CD4-positive, alpha-beta T cell treated with Interleukin-10 for 1 hour (primary cell): ENCODE measurements at places on chromosomes 6 and 20.

DNA sequence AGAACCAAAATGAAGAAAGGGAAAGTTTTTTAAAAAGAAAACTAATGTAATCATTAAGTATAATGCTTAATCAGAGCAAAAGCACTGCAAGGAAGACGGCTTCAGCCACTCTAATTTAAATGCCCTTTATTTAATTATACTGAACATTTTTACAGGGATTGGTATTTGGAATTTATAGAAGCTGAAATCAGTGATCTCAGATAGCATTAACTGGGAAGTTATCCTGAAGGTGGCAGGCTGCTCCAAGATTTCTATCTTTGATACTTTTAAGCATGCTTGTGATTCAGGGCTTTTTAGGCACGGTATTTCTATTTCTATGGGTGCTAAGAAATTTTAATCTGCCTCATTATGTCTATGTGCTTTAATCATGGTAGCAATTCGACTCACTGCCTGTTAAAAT lies 1.3 kb upstream of the NDUFAF4 start:
- no peak for DNase-seq

- peak; percentile 27 for DNase-seq
Measured at GRCh38 chr6:31042806-31043205, 32.5 kb downstream of the MUC22 start.

- DNase-seq, result no peak
Measured at GRCh38 chr6:41779336-41779735, 364 bp downstream of the FRS3 start.

- DNase-seq, result no peak
Measured at GRCh38 chr20:32510120-32510600, 75.0 kb downstream of the NOL4L start.

DNA sequence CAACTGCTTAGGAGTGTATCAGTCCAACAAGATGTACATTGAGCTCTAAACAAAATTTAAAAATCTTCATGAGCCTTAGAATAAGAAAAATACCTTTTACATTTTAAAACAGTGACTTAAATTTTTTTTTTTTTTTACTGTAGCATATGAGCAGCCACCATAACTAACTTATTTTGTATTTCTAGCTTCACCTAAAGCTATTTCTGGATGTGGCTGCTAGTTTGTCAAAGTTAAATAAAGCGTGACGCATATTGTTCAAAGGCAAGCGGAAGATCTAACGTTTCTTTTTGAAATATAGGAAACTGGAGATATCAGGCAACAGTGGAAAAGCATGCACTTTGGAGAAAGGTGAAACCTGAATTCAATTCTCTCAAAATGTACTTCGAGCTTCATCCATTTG lies 3.3 kb upstream of the IL22RA2 start:
- DNase-seq, result no peak

GRCh38 chr6:16654701-16655100 lies 106.6 kb downstream of the ATXN1 start:
- DNase-seq, result peak; percentile 60

- no peak for DNase-seq
Measured at GRCh38 chr6:51892339-51892738, 195.1 kb downstream of the PKHD1 start.

DNA sequence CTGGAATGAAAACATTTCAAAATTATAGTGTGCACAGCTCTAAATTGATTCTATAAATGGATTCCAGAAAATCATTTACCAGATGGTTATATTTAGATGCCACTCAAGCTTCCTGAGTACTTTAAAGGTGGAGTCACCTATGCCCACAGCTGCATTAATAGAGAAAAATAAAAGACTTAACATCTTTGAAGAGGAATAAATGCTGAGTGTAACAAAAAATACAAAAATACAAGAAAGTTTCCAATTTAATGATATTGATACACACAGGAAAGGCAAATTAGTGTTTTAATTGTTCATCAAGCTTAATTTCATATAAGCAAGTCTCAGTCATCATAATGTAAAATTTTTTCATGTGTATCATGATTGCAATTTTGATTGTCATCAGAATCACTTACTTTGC lies 89.5 kb upstream of the MANEA start:
- no peak for DNase-seq

- no peak for DNase-seq
Measured at GRCh38 chr6:7974938-7975763, 64.6 kb upstream of the TXNDC5 start.

GRCh38 chr20:23360531-23360930 lies 1.5 kb upstream of the GZF1 start:
- no peak for DNase-seq
